Amniotic stem cell (primary cell): ENCODE measurements at places on chromosomes 11 and 22.
A peak's percentile ranks its signal among the peaks of the same experiment; 100 is the strongest.

DNA sequence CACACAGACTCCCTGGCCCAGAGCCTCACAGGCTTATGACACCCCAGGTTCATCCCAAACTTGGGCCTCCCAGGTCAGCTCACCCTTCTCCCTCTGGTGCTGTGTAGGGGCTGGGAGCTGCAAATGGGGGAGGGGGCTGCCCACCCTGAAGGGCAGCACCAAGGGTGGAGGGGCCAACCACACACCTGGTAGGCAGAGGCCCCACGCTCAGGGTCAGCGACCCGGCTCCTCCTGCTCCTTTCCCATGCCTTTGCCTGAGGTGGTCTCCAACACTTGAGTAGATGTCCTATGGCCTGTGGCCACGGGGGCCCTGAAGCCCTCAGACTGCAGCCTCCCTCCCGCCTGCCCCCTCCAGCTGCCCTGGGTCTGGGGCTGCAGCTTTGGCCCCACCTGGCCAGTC is 3.4 kb downstream of the DGCR6 start:
- no peak for DNase-seq

DNA sequence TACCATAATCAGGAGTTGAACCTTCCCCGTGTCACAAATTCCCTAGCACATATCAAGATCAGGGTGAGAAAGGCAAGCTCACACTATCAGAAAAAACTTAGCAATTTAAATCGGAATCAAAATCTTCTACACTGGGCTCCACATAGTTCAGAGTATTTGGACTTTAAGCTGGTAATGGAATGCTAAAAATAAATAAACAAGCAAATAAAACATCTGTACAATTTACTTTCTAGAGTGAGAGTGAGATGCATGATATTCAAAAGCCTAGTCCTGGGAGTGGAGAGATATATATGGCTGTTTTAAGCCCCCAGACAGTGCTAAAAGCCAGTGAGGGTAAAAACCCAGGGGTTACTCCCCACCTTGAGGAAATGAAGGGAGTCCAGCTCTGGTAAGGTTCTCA is 380.6 kb downstream of the SOX6 start:
- DNase-seq: no peak

DNA sequence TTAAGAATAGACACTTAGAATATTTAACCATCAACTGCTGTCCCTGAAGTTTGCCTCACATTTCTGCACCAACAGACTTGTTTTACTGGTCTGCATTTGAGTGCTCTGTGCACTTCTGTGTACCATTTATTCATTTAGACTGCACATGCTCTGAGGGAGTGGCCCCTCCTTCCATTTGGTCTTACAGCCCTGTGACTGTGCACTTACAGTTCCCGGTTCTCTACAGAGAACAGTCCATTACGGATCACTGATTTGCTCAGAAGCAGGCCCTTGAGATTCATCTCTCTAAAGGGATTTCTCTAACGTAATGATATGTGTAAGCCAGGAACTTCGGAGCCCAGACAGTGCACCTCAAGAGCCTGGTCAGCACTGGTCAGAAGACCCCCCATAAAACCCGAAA is 247.3 kb upstream of the BLID start:
- no peak for DNase-seq

DNA sequence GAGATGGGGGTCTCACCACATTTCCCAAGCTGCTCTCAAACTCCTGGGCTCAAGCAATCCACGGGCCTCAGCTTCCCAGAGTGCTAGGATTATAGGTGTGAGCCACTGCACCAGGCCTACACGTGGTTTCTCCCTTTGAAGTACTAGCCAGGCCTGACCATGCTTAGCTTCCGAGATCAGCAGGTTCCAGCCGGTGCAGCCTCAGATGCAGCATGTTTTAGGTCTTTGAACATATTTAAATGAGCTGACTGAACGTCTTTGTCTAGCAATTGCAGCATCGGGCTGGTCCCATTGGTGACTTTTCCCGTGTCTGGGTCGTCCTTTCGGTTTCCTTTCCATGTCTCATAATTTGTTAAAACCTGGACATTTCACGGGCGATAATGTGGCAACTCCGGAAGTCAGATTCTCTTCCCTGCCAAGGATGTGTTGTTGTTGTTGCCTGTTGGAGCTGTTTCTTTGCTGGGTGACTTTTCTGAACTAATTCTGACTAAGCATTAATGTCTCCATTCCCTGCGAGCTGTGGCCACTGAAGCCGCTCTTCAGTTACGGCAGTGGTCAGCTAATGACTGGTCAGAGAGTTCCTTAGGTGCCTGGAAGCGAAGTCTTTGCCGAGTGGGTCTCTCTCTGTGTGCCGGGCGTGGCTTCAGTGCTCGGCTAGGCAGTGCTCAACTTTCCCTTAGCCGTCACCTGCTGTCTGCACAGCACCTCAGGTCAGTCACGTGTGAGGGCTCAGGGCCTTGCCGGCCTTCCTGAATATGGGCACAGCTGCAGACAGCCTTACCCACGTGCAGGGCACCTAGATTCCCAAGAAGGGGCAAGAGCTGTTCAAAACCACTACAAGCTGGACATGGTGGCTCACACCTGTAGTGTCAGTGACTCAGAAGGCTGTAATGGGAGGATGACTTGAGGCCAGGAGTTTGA is 3.8 kb upstream of the CYP2D6 start:
- DNase-seq: no peak

- DNase-seq: no peak
These were observed 26.0 kb downstream of the TSPAN18 start for GRCh38 chr11:44752713-44753112.

DNA sequence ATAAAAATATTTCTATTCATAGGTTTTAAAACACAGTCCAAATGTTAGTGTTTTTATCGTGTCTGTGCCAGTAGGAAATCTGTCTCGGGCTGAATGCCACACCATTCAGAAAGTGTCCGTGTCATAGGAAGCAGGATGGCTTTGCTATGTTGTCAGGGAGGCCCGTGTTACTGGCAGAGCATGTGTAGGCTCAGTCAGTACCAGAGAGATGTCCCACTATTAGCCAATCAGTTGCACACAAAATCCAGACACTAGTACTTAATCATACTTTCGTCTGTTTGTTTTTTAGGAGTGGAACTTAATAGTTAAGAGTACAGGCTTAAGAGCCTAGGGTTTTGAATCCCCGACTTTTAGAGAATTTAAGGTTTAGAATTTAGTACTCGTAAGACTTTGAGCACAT is 30.2 kb upstream of the SYN3 start:
- DNase-seq: no peak

DNA sequence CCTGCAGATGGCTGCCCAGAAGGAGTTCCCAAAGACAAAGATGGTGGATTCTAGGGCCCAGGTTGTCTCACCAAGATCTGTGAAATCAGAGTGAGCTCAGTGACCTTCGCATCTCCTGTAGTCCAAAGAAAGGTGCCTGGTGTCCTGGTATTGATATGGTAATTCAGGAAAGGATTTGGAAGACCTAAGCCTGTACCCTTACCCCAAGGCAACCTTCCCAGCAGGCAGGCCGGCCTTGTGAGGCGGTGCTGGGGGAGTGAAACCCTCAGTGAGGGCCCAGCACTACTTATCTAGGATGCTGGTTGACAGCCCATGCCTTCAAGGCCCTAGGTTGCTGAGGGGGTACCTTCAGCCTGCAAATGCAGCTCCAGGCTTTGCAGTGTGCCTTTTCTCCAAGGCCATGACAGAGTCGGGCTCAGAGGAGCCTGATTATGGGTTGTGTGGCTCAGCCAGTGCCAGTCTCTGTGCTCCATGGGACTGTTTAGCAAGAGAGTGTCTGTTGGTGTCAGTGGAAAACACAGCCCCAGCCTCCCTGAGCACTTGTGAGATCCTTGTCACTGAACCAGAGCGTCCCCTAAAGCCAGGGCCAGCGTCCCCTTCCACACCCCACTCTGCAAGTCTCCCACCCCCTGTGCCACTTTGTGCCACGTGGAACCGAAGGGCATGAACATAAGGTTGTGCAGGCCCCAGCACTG is 72.8 kb upstream of the MYOD1 start:
- DNase-seq: no peak

DNA sequence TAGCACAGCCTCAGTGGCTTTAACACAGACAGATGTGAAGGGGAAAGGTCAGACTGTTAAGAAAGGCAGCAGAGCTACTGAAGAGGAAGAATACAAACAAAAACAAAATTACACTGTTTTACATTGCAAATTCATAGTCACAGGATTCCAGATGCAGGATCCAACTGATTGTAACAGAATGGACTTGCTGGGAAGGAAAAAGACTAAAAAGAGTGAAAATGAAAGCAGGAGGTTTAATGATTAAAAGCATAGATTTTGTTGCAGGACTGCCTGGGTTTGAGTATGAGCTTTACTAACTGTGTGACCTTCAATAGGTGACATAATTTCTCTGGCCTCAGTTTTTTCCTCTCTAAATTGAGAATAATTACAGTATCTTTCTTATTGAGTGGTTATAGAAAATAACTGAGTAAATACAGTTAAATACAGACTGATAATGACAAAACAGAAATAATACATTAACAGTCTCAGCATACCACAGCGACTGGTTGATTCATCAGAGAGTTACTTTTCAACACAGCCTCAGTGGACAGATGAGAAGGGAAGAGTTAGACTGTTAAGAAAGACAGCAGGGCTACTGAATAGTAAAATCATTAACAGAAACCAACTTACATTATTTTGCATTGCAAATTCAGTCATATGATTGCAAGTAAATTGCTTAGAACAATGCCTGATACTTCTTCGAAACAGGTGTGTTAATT is 704.2 kb upstream of the TENM4 start:
- DNase-seq: no peak

GRCh38 chr11:126492331-126493082 is 137.0 kb downstream of the ST3GAL4 start:
- no peak for DNase-seq

DNA sequence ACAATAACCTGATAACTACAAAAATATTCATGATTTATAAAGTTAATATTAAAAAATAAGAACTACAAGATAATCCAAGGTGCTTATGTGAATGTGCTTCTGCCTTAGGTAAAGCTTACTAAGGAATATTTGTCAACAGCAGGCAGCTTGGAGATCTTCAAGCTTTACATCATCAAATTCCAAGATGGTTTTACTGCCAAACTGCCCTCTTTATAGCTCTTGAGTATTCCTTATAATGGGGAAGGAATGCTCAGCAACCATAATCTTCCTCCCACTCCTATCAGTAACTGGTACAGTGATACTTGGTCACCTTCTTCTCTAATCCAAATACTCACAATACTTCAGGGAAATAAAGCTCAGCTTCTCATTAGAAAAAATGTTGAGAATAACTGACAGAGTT is 30.1 kb downstream of the SBF2 start:
- DNase-seq: no peak

GRCh38 chr11:120819437-120820365 is 204.2 kb upstream of the TBCEL start:
- no peak for DNase-seq

- no peak for DNase-seq
These were observed 27.8 kb downstream of the MORC2 start for GRCh38 chr22:30940685-30941362.

- DNase-seq: no peak
These were observed 1.3 kb downstream of the DENND5A start for GRCh38 chr11:9263840-9264315.

- DNase-seq: no peak
These were observed 545.0 kb downstream of the ETS1 start for GRCh38 chr11:128042290-128042751.

GRCh38 chr11:25094085-25094802 is 597.4 kb downstream of the LUZP2 start:
- no peak for DNase-seq

- no peak for DNase-seq
These were observed 177.1 kb downstream of the HIPK3 start for GRCh38 chr11:33434294-33434693.

GRCh38 chr11:1832920-1833295 is 1.9 kb upstream of the SYT8 start:
- no peak for DNase-seq

GRCh38 chr22:42194953-42195352 is 64.3 kb upstream of the CYP2D6 start:
- no peak for DNase-seq

- DNase-seq: no peak
These were observed 12.0 kb downstream of the TBC1D22A start for GRCh38 chr22:46774253-46774979.

GRCh38 chr11:45105984-45106375 is 40.5 kb upstream of the PRDM11 start:
- no peak for DNase-seq

- DNase-seq: no peak
These were observed 87.0 kb downstream of the DLG2 start for GRCh38 chr11:85540181-85540580.

GRCh38 chr11:83574519-83574918 is 288.4 kb upstream of the CCDC90B start:
- DNase-seq: peak; percentile 4

DNA sequence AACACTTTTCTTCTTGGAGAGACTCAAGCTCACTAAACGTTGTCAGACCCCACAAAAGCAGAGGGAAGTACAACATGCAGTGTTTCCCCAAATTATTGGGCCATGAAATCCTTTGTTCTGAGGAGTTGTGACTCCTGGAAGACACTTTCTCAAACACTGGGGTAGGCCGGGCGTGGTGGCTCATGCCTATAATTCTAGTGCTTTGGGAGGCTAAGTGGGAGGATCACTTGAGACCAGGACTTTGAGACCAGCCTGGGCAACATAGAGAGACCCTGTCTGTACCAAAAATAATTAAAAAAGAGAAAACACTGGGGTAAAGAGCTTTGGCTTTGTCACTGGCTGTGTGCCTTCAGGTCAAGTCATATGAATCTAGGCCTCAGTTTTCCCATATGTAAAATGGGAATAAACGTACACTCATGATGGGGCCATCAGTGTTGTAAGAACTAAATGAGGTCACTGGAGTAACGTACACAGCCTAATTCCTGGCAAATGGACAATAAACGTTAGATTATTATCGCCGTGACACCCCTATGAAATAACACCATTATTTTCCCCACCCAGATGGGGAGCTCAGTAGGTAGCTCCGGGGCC is 92.0 kb downstream of the RRM1 start:
- no peak for DNase-seq

- DNase-seq: no peak
These were observed 89.2 kb downstream of the GALNT18 start for GRCh38 chr11:11532574-11532973.

DNA sequence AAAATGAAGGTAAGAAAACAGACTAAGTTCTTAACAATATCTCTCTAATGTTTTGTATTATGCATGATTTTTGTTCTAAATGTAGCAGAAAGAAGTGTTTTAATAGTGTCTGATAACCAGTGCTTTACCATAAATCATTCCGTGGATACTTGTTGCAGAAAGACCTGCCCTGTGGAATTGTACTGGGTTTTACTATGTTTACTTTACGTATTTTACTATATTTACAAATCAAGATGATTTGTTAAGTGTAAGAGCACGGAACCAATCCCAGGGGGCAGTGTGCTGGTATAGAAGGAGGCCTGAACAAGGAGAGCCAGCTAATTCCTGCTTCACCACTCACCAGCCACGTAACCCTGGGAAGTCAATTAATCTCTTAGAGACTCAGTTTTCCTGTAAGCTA is 1.4 kb downstream of the HTR3B start:
- no peak for DNase-seq
